8988T (cell line): ENCODE measurements at places on chromosomes 2 and 18.

GRCh38 chr18:48667276-48668254, 128.7 kb downstream of the CTIF start:
- peak; percentile 54 for DNase-seq

DNA sequence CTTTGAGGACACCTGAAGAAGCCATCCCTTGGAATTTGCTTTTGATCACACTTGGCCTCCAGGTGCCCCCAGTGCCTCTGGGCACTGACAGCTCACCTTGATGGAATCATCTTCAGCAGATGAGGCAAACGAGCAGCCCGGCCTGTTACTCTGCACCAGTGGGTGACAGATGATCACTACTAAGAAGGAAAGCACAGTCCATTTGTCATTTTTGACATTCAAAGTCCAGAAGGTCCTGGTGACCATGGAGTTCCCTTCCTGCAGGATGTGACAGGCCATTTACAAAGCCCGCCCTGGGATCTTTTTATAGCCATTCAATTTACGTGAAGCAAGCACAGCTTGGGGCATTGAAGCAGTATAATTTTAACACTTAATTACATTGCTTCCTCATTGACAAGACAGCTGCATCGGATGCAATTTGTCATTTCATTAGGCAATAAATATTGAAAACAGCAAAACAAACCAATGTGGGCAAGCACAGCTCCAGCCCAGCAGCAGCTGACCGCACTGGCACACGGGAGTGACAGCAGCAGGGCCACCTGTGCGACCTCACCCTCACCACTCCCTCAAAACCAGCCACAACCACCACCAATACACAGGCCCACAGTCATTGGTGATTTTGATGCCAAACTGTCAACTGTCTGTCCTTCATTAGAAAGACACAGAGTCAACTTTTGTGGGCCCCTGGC, 76.0 kb upstream of the SLC66A3 start:
- DNase-seq = no peak

DNA sequence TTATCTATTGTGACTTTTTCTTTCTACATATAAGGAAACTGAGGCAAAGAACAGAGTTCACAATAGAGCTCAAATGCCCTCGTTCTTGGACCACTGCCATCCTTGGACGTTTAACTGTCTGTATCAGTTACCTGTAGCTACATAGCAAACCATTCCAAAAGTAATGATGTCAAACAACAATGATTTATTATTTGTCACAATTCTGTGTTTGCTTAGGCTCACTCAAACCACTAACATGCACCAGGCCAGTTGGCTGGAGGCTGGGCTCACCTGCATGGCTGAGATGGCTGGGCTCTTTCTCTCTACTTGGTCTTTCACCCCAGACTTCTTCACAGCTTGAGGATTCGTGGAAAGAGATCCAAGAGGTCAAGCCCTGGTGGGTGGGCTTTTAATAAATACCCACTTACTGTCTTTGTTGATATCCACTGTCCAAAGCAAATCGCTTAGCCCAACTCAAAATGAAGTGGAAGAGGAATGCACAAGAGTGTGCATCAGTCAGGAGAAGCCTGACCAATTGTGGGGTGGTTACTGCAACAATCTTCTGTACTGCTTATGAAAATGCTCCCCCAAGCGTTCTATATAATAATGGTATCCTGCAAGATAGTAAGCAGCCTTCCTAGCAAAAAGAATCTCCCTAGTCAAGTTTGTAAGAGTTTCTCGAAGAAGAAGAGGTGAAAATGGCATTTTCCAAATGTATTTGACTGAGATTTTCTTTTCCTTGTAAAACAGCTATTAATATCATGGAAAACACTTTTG, 163.5 kb upstream of the NT5C1B start:
- no peak for DNase-seq

DNA sequence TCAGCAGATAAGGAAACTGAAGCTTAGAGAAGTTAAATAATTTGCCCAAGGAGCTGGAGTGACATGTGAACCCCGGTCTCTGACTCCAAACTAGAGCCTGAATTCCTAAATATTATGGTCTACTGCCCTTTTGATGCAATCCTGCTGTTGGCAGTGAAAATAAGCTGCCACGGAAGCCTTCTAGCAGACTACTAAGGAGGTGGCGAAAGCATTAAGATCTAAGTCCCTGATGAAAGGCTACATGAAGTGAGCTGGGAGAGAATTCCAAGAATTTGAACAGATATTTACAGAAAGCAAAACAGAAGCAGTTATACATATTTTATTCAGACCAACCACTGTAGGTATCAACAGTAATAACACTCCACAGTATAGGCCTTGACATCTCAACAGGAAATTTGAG, 28.1 kb downstream of the TRMT61B start:
- no peak for DNase-seq

DNA sequence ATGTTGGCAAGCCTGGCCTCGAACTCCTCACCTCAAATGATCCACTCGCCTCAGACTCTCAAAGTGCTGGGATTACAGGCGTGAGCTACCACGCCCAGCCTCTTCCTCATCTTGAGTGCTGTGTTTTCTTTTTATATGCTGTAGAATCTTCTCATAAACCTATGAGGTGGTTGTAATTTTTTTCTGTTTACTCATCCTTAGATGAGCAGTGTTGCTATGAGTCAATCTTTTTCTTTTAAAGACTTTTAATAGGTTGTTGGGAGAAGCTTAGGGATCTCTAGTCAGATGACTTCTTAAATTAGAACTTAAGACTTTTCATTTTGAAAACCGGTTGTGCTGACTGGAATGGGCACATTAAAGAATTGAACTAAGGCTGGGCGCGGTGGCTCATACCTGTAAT, 8.7 kb upstream of the AAK1 start:
- no peak for DNase-seq

DNA sequence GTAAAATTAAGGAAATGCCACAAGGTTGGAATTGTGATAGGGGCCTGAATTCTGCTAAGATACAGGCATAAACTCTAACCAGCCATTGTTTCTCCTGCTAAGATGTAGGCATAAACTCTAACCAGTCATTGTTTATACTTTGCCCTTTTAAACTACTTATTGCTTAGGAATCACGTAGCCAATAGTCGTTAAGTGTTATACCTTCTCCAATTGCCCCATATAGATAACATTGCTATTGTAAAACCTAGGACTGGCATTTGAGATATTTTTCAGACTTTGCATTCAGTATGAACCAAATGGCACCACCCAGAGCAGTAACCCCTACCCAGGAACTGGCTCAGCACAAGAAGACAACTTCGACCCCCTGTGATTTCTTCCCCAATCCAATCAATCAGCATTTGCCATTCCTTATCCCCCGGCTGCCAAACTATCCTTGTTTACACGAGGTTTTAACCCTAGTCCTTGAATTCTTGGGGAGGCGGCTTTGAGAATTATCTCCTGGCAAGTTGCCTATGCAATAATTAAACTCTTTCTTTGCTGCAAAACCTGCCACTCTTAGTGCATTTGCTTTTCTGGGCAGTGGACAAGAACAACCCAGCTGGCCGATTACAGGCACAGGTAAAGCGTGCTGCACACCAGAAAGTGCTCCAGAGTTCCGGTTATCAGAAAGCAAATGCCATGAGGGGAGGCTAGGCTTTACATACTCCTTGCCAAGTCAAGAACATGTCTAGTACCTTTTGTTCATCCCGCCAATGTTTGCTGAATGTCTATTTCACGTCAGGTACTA, 167.6 kb downstream of the LAMA1 start:
- no peak for DNase-seq

GRCh38 chr2:88808652-88809051, 117.2 kb downstream of the RPIA start:
- DNase-seq = no peak

DNA sequence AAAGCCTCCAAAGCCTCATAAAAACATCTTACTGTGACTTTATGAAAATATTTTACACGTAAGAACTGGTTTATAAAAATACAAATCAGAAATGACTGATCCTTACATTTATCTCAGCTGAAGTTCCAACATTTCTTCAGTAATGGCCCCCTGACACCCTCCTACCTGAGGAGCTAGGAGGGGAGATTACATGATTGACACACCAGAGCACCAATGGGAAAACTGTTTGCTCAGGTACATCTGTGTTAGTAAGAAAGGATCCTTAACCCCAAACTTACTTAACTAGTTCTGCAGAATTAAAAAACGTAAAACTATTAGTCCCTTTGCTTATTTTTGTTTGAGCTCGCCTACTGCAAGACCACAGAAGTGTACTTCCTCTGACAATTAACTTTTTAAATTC, 27.0 kb downstream of the ENOSF1 start:
- no peak for DNase-seq

GRCh38 chr2:233414777-233415570, 60.7 kb downstream of the DGKD start:
- no peak for DNase-seq

- DNase-seq = no peak
Observed at GRCh38 chr18:73908323-73908722, 239.3 kb downstream of the FBXO15 start.

DNA sequence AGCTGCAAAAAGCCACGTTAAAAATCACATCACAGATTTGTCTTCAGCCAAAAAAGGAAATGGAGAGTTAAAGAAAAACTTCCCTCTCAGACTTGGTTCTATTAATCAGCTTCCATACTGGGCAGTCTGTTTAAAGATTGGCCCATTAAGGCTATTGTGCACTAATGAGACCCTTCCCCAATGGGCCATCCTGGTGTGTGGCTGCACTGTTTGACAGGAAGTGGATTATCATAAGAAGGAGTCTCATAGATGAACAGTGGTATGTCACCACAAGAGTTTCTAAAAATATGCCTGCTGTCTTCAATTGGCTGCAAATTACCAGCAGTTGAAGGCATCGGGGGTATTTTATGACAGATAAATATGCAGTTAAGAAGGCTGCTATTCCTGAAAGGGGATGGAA, 247.6 kb upstream of the THSD7B start:
- DNase-seq = no peak

DNA sequence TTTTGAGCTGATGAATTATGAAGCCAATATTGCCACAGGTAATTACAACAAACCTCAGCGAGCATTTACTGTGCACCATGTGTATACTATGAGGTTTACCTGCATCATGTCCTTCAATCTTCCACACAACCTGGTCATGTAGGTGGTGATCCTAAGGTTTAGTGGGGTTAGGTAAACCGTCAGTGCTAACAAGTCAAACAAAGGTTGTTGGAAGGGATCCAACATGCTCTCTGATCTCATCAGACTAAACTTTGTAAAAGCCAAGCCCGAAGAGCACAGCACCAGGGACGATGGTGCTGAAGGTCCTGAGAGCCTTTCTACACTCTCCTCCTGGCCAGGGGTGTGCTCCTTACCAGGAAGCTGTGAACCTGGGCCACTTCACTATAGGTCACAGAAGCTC, 29.4 kb downstream of the SH3YL1 start:
- no peak for DNase-seq
